Vagina (tissue), 2 donors: ENCODE measurements at places on chromosomes 7 and 10.

- H3K36me3 ChIP-seq, result no peaks in the 10 kb centered on the region
- H3K27ac ChIP-seq, result peak overlapping the region; percentile 67
- DNase-seq, result no peak
- H3K4me1 ChIP-seq, result peaks cover 21% of the 10 kb centered on the region
- no peaks in the 10 kb centered on the region for H3K27me3 ChIP-seq
Observed at GRCh38 chr10:95350219-95350829, 59.5 kb upstream of the PDLIM1 start.

- peaks cover 21% of the 10 kb centered on the region for H3K4me1 ChIP-seq
- H3K27ac ChIP-seq, result no peak overlapping the region
- H3K36me3 ChIP-seq, result no peaks in the 10 kb centered on the region
- no peaks in the 10 kb centered on the region for H3K27me3 ChIP-seq
- no peak for DNase-seq
Observed at GRCh38 chr7:47596502-47597202, 14.7 kb upstream of the TNS3 start.

DNA sequence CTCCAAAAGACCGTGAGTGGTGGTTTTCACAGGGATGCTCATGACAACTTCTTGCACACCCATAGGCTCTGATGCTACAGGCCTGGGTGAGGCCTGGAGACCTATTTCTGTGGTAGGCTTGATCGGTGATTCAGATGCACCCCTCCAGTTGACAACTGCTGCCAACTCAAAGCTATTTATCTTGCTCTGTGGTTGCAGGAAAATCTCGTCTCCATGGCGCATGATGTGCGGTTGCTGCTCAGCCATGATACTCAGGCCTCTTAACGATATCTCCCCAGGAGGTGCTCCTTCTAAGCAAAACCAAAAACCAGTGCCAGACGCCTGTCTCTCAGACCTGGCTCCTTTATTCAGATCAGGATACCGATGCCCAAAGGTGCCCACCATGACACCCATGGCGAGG, 31.4 kb downstream of the C10orf90 start:
- H3K4me3 ChIP-seq, result no peak overlapping the region
- no peaks in the 10 kb centered on the region for H3K4me1 ChIP-seq

DNA sequence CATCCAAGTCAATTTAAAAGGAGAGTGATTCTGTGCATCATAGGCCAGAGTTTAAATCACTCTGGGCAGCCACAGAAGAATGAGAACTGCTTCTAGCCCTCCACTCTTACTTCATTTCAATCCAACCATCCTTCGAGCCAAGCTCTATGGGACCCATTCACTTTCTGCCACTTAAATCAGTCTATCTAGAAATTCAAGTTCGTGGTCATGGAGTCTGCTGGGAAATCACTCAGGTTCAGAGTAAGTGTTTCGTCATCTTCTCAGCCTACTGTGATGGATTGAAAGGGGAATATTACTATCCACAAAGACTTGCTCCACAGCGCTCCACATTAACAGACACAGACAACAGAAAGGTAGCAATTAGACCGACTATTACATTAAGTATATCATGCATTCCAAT, 4.6 kb downstream of the DCLRE1C start:
- no peaks in the 10 kb centered on the region for H3K27me3 ChIP-seq
- peaks cover 19% of the 10 kb centered on the region for H3K4me1 ChIP-seq
- no peak overlapping the region for H3K27ac ChIP-seq
- DNase-seq, result no peak

DNA sequence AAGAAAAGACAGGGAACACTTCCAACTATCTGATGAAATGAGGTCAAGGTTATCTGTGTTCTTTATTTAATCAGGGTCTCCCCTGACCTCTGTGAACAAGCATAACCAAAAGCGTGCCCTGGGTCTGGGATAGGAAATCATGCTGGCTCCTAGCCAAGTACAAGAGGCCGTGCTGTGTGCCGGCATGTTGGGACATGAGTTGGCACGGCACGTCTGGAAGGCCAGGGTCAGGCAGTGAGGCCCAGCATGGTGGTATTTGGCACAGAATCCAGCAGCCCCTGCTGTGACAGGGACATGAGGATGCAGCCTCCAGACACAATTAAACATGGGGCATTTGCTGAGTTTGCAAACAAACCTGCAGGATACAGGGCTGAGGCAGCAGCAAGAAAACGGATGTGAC, 320.4 kb downstream of the PLXNA4 start:
- H3K4me1 ChIP-seq, result peaks cover 9% of the 10 kb centered on the region
- H3K27me3 ChIP-seq, result no peaks in the 10 kb centered on the region
- no peak overlapping the region for H3K27ac ChIP-seq

GRCh38 chr10:87734987-87735827, 75.5 kb downstream of the PAPSS2 start:
- no peak overlapping the region for H3K4me3 ChIP-seq
- H3K4me1 ChIP-seq, result no peaks in the 10 kb centered on the region
- no peak for DNase-seq
- H3K27me3 ChIP-seq, result no peaks in the 10 kb centered on the region
- no peaks in the 10 kb centered on the region for H3K36me3 ChIP-seq

- DNase-seq, result no peak
- no peak overlapping the region for H3K4me3 ChIP-seq
- H3K4me1 ChIP-seq, result no peaks in the 10 kb centered on the region
- H3K36me3 ChIP-seq, result no peaks in the 10 kb centered on the region
- H3K27ac ChIP-seq, result no peak overlapping the region
Observed at GRCh38 chr7:96417784-96418183, 95.9 kb upstream of the SLC25A13 start.

DNA sequence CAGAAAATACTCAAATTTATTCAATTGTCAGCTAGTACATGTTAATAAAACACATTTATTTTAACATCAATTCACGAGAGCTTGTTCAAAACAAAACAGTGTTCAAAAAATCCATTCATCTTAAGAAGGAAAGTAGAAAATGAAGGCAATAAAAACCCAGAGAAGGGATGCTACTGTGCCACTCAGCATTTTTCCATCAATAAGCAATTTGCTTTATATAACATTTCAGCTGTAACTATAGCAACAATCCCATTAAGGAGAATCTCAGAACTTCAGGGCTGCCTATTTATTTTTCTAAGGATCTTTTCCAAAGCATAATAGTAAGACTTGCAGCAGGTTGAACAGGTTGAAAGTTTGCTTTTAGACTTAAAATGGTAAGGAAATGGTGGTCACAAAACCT, 190.5 kb downstream of the PCLO start:
- no peak for DNase-seq
- no peaks in the 10 kb centered on the region for H3K27me3 ChIP-seq
- no peaks in the 10 kb centered on the region for H3K36me3 ChIP-seq
- no peak overlapping the region for H3K4me3 ChIP-seq
- H3K4me1 ChIP-seq, result no peaks in the 10 kb centered on the region
- H3K27ac ChIP-seq, result no peak overlapping the region

GRCh38 chr7:11319491-11320274, 346.0 kb downstream of the PHF14 start:
- H3K36me3 ChIP-seq, result no peaks in the 10 kb centered on the region
- H3K4me1 ChIP-seq, result no peaks in the 10 kb centered on the region
- no peaks in the 10 kb centered on the region for H3K27me3 ChIP-seq
- DNase-seq, result no peak

DNA sequence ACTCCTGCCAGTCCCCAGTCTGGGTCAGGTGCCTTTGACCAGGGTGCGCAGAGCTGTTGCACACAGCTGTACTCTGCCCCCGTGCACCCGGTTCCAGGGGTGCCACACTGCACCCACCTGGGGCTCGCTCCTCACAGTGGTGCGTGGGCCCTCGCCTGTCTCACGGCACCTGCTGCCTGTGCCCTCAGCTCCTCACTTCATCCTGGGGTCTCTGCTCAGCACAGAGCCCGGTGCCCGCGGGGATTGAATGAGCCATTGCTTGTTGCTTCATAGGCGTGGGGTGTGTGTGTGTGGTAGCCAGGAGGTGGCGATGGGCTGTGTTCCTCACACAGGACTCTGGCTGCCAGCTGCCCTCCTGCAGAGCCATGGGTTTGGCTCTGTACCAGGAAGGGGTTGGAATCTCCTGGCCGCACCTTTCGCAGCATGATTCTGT, 18.5 kb downstream of the EIF3B start:
- H3K4me1 ChIP-seq, result no peaks in the 10 kb centered on the region
- no peak overlapping the region for H3K4me3 ChIP-seq
- H3K27me3 ChIP-seq, result no peaks in the 10 kb centered on the region
- no peak overlapping the region for H3K27ac ChIP-seq

GRCh38 chr10:47028466-47028865, 117.2 kb downstream of the PTPN20 start:
- H3K27ac ChIP-seq, result no peak overlapping the region
- no peak for DNase-seq
- H3K27me3 ChIP-seq, result no peaks in the 10 kb centered on the region
- H3K36me3 ChIP-seq, result no peaks in the 10 kb centered on the region

GRCh38 chr7:120941856-120942255, 8.7 kb upstream of the ING3 start:
- H3K4me3 ChIP-seq, result no peak overlapping the region
- H3K36me3 ChIP-seq, result no peaks in the 10 kb centered on the region
- H3K4me1 ChIP-seq, result no peaks in the 10 kb centered on the region
- no peaks in the 10 kb centered on the region for H3K27me3 ChIP-seq

DNA sequence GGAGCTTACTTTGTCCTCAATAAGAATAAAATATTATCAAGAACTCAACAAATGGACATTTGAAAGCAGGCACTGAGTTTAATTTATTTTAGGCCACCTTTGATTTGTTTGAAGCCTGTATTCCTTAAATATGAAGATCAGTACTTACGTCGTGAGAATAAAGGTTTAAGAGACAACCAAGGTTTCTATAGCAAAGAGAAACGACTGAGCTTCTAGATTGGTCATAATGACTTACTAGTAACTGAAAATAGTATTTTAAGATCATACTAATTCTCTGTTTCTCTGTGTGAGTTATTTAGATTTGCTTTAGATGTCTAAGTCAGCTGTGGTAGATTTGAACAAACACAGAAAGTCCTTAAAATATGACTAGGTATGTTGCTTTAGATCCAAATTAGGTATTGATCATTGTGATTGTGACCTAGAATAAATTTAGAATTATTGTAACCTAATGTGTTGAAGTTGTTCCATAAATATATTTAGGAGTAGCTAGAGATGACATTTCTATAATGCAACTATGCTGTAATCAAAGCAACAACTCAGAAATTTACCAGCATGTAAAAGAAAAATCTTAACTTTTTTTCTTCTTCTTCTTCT, 2.4 kb upstream of the GLCCI1 start:
- no peak overlapping the region for H3K27ac ChIP-seq
- no peak overlapping the region for H3K4me3 ChIP-seq

DNA sequence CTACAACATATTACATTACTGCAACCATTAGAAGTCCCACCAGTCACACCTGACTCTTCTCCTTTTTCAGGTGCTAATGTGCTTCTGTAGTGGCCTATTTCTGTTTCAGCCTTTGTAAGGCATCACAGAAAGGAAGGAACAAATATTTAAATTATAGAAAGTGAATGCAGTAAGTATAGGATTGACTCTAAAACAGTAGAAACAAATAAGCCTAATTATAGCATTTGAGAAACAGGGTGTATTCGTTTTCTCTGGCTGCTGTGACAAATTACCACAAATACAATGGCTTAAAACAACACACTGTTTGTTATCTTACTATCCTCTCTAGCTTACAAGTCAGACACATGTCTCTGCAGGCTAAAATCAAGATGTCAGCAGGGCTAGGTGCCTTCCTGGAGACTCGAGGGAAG, 69.4 kb downstream of the CCSER2 start:
- peaks cover 14% of the 10 kb centered on the region for H3K4me1 ChIP-seq
- H3K36me3 ChIP-seq, result no peaks in the 10 kb centered on the region
- no peak overlapping the region for H3K4me3 ChIP-seq
- DNase-seq, result no peak
- H3K27me3 ChIP-seq, result no peaks in the 10 kb centered on the region
